H1 (cell line): ENCODE measurements at places on chromosomes 13 and 19. TPM values are rescaled to one million over a fixed set of nuclear protein-coding genes. Genes with fewer than 3 reads are reported as not detected.

GRCh38 chr13:46168341-46168740 is 13.6 kb downstream of the LCP1 start:
- DNase-seq = no peak

CDX2 gene
- total RNA-seq = 0.09 TPM in 1 of 2 replicates, not detected in the other

- no peak for DNase-seq
These were observed 301.3 kb upstream of the DACH1 start for GRCh38 chr13:72168126-72168855.

- DNase-seq = no peak
These were observed 138.6 kb downstream of the PCDH20 start for GRCh38 chr13:61277088-61277487.

- DNase-seq = no peak
These were observed 40.8 kb downstream of the TNFRSF19 start for GRCh38 chr13:23610966-23611491.

CD22 gene
- total RNA-seq = 0.54 and 0.60 TPM in 2 replicates

GRCh38 chr13:110869805-110870706 is 44.8 kb downstream of the ANKRD10 start:
- DNase-seq = peak; percentile 59

WTIP gene
- 15.4 and 20.3 TPM in 2 replicates for total RNA-seq

ZNF578 gene
- 4.2 TPM in 2 replicates for total RNA-seq

GRCh38 chr13:103542648-103543047 is 476.4 kb upstream of the SLC10A2 start:
- no peak for DNase-seq

EDNRB gene
- total RNA-seq = 67.6 and 73.2 TPM in 2 replicates

PRTN3 gene
- total RNA-seq = 0.39 and 0.42 TPM in 2 replicates

KIR3DL1 gene
- not detected in 2 replicates for total RNA-seq

ZNF8 gene
- total RNA-seq = 20.5 and 21.5 TPM in 2 replicates

B3GNT8 gene
- total RNA-seq = 0.86 and 1.6 TPM in 2 replicates

DNA sequence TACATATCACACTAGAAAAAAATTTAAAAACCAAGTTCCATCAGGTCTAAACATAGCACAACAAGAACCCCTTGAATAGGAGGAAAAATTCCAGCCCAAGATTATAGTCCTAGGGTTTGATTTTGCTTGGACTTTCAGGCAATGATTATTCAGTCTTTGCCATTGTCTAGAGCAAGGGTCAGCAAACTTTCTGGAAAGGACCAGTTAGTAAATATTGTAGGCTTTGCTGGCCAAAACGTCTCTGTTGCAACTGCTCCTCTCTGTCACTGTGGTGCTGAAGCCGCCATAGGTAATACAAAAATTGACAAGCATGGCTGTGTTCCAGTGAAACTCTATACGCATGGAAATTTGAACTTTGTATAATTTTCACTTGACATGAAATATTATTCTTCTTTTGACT is 95.5 kb upstream of the UBAC2 start:
- no peak for DNase-seq

DNA sequence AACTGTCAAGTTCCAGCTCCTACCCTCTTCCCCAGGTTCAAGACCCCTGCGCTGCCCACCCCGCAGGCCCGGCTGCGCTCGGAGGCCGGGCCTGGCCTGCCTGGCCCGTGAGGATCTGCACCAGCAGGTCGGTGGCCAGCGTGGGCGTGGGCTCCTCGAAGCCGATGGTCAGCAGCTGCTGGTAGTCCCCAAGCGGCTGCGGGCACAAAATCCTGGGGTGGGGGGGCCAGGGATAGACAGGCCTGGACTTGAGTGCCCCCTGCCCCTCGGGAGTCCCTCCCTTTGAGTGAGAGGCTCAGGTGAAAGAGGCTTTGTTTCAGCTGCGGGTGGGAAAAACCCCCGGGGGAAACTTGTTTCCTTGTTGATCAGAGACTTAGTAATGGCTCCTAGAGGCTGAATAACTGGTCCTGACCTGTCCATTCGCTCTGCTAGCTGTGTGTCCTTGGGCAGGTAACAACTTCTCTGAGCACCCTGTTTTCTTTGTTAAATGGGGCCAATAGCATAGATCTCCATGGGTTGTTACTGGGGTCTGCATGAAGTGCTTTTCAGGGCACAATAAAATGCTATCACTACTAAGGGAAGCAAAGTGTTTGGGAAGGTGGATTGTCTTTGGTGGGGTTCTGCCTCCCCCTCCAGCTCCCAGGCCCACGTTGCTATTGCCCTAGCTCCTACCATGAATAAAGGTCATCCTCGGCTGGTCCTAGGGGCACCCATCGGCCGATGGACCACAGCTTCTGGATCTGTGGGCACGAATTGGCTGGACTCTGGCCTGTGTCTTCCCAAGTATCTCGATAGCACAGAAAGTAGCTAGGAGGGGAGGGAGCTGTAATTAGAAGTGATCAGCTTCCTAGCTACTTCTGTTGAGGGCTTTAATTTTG is 3.5 kb downstream of the C19orf67 start:
- no peak for DNase-seq

AMER2 gene
- 0.50 and 0.57 TPM in 2 replicates for total RNA-seq

DNA sequence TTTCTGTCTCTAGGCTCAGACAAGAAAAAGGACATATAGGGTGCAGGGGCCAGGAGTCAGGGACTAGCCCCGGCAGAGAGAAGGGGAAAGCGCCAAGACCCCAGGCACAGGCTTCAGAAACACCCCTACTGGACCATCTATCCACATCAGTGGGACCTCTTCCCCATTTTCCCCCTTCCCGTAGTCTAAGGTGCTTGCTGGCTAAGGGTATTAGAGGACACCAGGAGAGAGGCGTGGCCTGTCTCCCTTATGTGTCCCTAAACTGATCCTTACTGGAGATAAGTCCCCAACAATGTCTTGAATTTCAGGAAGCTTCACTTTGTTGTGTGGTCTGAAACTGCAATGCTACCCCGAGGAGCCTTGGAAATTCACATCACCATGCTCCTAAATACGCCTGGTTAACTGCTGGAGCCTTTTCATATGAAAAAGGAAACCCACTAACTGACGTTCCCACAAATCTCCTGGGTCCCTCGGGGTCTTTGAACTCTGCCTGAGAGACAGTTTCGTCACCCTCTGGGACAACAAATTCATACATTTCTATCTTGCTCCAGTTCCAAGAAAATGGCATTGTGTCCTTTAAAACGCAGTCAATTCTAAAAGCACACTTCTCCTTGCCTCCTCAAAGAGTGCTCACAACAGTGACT is 197.7 kb downstream of the COL4A1 start:
- DNase-seq = no peak

C19orf12 gene
- total RNA-seq = 11.9 and 14.5 TPM in 2 replicates

- DNase-seq = no peak
These were observed 105.4 kb upstream of the ZNF98 start for GRCh38 chr19:22527554-22527953.

- DNase-seq = no peak
These were observed 589.5 kb downstream of the KCTD12 start for GRCh38 chr13:76296751-76297150.

DNA sequence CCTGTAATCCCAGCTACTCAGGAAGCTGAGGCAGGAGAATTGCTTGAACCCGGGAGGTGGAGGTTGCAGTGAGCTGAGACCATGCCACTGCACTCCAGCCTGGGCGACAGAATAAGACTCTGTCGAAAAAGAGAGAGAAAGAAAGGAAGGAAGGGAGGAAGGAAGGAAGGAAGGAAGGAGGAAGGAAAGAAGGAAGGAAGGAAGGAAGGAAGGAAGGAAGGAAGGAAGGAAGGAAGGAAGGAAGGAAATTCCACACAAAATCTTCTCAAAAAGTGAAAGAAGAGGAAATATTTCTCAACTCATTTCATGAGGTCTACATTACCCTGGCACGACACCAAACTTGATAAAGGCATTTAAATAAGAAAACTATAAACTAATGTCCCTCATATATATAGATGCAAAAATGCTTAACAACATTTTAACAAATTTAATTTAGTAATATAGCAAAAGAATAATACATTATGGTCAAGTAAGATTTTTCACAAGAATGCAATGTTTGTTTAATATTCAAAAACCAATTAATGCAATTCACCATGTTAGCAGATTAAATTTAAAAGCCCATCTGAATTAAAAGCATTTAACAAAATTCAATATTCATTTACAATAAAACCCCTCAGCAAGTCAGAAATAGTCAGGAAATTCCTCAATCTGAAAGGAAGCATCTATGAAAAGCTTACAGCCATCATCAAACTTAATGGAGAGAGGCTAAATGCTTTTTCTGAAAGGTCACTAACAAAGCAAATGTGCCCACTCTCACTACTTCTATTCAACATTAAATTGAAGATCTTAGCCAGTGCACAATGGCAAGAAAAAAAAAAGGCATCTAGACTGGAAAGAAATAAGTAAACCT is 12.0 kb upstream of the CPB2 start:
- DNase-seq = no peak

CNFN gene
- 8.9 and 12.6 TPM in 2 replicates for total RNA-seq

DNA sequence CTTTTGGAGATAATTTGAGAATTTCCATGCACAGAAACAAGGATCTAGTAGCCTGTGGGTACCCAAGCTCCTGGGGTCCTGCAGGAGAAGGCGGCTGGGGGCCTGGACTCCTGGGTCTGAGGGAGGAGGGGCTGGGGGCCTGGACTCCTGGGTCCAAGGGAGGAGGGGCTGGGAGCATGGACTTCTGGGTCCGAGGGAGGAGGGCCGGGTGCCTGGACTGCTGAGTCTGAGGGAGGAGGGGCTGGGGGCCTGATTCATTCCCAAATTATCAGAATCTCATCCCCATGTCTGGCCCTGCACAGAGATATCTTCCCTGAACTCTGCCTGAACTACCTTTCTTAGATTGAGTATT is 520 bp upstream of the RDH13 start:
- no peak for DNase-seq

DDX39A gene
- 124 and 139 TPM in 2 replicates for total RNA-seq

TRAPPC5 gene
- total RNA-seq = 99.7 and 109 TPM in 2 replicates

DNA sequence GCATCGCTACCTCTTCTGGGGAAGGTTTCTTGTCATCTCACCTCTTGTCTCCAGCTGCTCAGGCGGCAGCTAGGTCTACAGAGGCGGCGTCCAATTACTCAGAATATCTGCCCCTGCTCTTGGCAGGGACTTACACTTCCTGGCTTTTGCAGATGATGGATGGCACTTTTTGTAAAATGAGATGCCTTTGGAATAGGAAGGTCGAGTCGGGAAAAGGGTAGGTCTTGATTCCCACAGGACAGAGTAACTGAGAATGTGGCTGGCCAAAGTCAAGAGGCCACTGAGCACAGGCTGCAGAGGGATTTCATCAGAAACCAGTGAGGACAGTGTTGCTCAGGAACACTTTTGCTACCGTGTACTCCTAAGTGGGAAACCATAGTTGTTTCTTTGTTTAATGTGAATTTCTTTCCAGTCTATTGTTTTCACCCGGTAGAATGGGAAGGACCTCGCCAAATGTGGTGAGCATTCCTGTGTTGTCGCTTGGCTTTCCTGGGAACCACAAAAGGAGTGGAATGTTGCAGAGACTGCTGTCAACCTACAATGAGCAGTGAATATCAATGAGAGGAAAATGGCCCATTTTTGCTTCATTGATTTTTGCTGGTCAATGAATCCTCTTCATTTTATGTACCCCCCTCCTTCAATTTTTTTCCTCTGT is 383.7 kb downstream of the HS6ST3 start:
- no peak for DNase-seq

DNA sequence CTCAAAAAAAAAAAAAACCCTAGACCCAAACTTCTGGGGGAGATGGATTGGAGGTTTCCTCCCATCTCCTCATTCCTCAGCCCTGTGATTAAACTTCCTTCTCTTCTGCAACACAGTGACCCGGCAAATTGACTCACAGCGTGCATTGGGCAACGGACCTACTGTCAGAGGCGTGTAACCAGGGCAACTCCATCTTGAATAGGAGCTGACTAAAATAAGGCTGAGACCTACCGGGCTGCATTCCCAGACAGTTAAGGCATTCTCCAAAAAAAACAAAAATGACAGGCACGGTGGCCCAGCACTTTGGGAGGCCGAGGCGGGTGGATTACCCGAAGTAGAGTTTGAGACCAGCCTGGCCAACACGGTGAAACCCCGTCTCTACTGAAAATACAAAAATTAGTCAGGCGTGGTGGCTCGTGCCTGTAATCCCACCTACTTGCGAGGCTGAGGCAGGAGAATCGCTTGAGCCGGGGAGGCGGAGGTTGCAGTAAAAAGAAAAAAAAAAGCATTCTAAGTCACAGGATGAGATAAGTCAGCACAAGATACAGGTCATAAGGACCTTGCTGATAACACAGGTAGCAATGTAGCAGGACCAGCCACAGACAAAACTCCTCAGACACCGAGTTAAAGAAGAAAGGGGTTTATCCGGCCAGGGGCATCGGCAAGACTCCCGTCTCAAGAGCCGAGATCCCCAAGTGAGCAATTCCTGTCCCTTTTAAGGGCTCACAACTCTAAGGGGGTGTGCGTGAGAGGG is 5.4 kb upstream of the NLRP7 start:
- no peak for DNase-seq

- DNase-seq = no peak
These were observed 186.8 kb downstream of the PRR20E start for GRCh38 chr13:57353831-57354230.

IGSF23 gene
- not detected in 2 replicates for total RNA-seq

DNA sequence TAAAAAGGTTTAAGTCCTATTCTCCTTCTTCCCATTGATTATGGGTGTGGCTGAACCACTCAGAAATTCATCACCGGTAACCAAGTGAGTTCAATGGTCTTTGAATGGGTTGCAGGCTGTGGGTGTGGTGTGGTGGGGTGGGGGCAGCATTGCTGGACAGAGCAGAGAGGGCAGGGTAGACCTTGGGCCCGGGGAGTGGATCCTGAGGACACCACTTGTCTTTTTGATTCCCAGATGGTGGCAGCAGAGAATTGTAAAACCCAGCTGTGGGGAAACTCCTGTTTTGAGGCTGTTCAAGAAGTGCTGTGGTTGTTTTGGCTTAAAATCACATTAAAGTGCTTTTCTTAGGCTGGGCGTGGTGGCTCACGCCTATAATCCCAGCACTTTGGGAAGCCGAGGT is 45.8 kb upstream of the RGCC start:
- DNase-seq = no peak

DNA sequence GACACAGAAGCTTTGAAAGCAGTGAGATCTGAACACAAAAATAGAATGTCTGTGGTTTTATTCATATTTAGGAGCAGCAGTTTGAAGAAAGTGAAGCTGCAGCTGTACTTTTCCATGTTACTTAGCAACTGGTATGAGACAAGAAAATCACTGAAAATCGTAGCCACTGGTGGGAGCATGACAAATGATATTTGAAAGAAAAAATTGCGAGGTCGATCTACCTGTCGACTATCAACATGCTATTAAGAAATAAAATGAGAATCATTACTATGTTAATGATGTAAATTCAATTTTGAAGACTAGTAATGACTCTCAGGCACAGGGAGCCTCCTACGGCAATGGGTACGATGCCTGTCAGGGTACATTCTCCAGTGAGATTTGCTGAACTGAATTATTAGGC is 436.4 kb downstream of the SLITRK5 start:
- no peak for DNase-seq

RAB8A gene
- total RNA-seq = 90.1 and 97.0 TPM in 2 replicates

ZIK1 gene
- 36.5 and 38.5 TPM in 2 replicates for total RNA-seq

DNA sequence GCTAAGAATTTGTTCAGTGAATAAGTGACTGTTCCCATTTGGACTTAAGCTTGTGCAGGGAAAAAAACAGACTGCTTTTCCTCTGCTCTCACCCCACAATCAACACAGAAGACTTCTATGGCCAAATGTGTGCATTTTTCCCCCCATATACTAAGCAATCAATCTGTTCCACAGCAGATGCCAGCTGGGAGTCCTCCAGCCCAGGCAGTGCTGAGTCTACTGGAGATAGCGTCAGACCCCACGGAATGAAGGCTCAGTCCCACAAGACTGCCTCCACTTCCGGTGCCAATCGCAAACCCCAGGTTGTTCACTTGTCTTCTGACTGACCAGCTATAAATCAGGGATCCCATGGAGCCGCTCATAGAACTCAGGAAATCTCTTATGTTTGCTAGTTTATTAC is 69.5 kb upstream of the ANKRD10 start:
- DNase-seq = no peak
